ENCODE measurements at places on chromosomes 13 and 19. TPM values are rescaled to one million over a fixed set of nuclear protein-coding genes. Genes with fewer than 3 reads are reported as not detected.

Gene AKT2
- 51.9 TPM for polyA plus RNA-seq

Gene YJEFN3
- polyA plus RNA-seq, result 7.3 TPM

Gene C1QTNF9B
- polyA plus RNA-seq, result 0.16 TPM

Gene EDNRB
- 0.65 TPM for polyA plus RNA-seq

Gene TUBA3C
- not detected for polyA plus RNA-seq

Gene OR7C1
- 0.02 TPM for polyA plus RNA-seq

Gene SEMA6B
- 1.1 TPM for polyA plus RNA-seq

All from esophagus (tissue), 2 donors.